ENCODE measurements at places on chromosomes 7 and 10.

GRCh38 chr10:105965141-105965540, 1199.4 kb downstream of the SORCS1 start:
- DNase-seq: no peak

DNA sequence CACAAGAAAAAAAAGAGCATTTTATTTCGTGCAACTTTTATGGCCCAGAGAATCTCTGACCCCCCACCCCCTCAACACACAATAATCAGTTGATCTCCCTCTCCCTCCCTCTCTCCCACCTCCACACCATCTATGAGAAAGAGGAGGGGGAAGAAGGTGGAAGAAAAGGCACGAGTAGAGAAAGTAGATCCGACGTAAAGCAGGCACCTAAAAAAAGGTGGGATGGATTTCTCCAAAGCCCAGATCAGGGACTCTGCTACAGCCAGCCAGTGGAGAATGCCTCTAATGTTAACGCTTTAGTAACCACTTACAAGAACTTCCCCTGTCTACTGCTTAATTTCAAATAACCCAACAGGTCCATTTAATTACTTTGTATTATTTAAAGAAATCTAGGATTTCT, 24.4 kb downstream of the KMT2C start:
- DNase-seq: no peak

- DNase-seq: peak; percentile 68
Measured at GRCh38 chr10:34861293-34862021, 46.4 kb upstream of the PARD3 start.

GRCh38 chr10:46526682-46527038, 29.8 kb downstream of the GPRIN2 start:
- no peak for DNase-seq

DNA sequence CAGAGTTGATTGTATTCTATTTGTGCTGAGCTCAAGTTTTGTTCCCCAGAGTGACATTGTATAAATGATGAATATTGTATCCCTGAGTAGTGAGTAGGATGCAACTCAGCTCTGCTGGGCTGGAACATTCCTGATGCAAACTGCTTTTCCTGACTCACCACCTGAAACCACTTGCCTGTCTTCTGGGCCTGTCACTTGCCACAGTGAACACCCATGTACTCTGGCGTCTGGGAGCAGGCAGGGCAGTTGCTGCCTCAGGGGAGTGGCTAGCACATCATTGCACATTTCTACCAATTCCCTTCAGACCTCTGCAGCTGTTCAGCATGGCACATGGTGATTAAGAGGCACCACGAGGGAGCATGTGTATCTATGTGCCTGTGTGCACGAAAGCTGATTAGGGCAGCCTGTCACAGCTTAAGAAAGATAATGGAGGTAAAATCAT, 157.3 kb downstream of the SND1 start:
- DNase-seq: peak; percentile 67

GRCh38 chr7:48158404-48158803, 12.9 kb upstream of the ABCA13 start:
- DNase-seq: no peak

DNA sequence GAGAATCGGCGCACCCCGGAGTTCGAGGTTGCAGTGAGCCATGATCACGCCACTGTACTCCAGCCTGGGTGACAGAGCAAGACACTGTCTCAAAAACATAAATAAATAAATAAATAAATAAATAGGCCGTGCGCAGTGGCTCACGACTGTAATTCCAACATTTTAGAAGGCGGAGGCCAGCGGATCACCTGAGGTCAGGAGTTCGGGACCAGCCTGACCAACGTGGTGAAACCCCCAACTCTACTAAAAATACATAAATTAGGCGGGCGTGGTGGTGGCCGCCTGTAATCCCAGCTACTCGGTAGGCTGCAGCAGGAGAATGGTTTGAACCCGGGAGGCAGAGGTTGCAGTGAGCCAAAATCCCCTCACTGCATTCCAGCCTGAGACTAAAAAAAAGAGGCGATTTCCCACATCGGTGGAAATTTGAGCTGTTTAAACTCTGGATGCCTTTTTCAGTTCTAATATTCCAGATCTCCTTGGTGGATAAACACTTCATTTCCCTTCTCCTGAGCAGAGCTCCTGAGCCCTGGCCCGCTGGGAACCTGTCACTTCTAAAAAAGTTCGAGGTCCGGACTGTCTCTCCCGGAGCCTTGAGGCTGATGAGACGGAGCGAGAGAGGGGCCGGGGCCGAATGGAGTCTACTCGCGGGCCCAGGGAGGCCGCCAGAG, 2.0 kb upstream of the NFKB2 start:
- DNase-seq: no peak

DNA sequence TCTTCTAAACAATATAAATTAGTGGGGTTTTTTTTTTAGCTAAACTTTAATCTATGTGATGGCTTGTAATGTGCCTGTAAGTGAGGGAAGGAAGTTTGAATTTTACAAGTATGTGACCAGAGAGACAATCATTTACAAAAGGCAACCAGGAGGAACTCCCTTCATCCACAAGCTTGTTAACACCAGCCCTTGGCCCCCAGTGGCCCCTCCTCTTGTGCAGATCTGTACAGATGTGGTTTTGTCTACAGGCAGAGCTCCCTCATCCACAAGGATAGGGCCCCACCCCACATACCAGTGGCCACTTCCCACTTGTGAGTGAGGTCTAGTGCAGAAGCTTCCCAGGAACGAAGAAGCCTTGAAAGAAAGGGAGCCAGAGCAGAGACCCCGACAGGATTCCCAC, 234.1 kb upstream of the KMT2E start:
- DNase-seq: no peak

All from NCI-H2081 (cell line).